ENCODE measurements at places on chromosomes 3 and 15.

DNA sequence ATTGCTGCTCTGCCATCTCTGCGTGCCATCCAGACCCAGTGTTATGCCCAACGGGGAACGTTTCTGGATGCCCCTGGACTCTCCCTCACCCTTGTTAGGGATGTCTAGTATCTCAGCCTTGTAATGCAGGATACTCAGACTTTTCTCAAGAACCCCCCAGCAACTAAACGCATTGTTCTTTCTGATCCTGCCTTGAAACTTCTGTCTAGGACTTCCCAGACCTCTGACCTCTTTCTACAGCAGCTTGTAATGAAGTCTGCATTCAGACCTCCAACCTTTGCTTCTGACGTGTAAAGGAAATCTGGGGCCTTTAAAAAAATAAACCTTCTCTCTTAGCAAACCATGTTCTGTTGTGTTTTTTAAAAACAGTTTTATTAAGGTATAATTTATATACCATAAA lies 139.5 kb downstream of the KCNAB1 start:
- no peak for DNase-seq

- DNase-seq, result no peak
These were observed 34.1 kb upstream of the KLF13 start for GRCh38 chr15:31292391-31293015.

GRCh38 chr3:30602946-30603345 lies 3.5 kb upstream of the TGFBR2 start:
- DNase-seq, result no peak

DNA sequence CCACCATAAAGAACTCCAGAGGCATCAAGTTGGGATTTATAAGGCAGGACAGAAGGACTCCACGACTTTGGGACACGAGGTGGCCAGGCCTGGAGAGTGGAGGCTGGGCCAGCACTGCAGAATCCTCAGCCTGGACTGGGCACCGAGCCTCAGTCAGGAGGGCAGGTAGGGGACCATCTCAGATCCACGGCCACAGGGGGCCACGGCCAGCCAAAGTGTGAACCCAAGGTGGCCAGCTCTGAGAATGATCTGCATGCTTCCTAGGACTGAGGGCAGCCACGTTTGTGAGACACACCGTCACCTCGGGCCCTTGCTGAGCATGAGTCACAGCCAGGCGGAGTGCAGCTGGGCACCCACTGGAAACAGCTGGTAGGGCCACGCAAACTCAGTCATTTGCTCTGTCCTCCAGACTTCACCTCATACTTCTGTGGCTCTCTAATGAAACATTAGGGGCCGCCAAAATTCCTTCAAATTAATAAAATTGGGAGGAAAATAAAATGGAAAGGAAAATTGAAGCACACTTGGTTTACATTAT lies 65.8 kb downstream of the CTNNB1 start:
- DNase-seq, result no peak

GRCh38 chr3:48464713-48465221 lies 18.2 kb downstream of the ATRIP start:
- DNase-seq, result no peak

DNA sequence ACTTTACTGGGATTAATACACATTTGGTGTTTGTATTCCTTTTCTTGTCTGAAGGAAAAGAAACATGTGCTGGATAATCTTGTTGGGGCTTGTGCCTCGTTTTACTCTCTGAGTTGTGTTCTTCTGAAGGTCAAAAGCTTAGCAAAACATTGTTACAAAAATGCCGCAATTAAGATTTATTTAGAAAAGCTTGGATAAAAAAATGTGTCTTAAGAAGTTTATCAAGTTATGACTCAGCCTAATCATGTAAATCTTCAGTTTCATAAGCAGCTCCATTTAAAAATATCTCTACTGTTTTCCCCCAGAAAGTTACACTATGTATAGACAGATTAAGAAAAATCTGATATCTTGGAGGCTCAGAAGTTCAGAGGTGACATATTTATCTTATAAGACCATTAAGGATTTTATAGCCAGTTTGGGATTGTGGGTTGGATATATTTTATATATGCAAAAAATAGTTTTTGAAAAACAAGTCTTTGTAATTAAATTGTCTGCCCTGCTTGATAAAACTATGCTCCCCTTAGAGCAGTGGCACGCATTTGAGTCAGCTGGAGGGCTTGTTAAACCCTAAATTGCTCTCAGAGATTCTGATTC lies 56.5 kb downstream of the CLDN11 start:
- DNase-seq, result no peak

DNA sequence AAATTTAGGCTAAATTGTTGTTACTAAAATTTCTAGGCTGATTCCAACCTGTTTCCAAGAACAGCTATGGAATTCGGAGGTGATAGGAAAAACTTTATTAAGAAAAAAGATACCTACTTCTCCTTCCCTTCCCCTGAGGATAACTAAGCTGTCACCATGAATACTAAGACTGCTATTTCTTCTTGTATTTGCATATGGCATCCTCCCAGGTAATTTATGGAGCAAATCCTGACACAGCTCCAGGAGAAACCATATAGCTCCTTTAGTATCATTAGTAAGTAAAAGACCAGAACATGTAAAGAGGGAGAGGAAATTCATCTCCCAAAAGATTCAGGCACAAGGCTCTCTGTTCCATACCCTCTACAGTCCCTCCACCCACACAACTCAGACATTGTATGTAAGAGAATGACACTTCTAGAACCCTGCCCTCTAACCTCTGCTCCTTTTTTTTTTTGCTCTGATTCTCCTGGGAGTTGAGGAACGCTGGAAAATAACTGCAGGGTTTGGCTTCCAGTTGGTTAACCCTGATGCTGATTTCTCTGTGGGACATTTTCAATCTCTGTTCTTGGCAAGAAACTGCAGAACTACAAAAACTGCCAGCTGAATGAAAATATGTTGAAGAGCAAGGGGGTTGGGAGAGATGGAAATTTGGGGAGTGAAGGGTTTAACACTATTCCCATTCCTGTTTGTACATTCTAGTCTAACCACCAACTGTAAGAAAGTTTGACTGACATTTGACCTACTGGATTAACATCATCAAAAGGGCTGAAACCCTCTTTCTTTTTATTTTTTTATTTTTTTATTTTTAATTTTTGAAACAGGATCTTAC lies 14.2 kb upstream of the MAGI1 start:
- DNase-seq, result no peak

DNA sequence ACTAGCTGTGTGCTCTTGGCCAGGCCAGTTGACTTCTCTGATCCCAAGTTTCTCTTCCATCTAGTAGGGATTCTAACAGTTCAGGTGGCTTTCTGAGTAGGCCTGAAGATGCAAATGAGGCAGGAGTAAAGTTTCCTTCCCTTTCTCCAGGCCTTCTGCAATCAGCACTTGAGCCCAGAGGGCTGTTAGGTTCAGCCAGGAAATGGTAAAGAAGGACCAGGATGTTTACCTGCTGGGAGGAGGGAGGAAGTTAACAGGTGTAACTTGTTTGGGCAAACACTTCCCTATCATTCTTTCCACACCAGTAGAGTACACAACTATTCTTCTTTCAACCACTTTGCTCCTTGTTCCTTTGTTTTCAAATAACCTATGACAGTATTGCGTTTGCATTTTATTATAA lies 13.3 kb upstream of the TNFSF10 start:
- no peak for DNase-seq

Measured in AG04449 (cell line).